ENCODE measurements at places on chromosomes 11 and 22. TPM values are rescaled to one million over a fixed set of nuclear protein-coding genes. Genes with fewer than 3 reads are reported as not detected.

DNA sequence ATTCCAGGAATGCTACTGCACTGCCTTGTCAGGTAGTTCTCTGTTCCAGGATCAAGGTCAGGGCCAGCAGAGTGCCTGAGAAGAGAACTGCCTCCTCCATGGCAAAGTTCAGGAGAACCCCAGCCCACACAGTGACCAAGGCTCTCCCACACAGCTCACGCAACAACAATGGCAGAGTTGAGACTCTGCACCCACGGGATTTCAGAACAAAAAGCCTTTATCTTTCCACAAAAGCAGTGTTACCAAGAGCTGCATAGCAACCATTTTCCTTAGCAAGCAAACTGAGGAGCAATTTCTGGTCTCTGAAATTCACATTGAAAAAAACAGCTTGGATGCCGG, 11.1 kb downstream of the PLAAT3 start:
- no peak for DNase-seq

DNA sequence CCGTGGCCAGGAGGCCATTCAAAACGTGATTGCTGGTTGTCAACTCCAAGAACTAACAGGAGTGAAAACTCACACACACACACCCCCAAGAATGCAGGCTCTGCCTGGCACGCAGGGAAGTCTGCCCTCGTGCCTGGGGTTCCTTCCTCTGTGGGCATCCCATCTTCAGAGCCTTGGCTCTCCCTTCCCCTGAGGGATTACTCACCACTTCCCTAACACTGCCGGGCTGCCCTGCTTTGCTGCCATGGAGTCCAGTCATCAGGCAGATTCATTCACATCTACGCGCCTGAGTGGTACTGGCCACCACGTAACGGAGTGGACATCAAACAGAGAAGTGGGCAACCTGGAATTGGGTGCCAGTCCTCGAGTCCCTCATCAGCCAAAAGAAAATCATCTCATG, 120.7 kb upstream of the TMEM45B start:
- DNase-seq, result no peak

DNA sequence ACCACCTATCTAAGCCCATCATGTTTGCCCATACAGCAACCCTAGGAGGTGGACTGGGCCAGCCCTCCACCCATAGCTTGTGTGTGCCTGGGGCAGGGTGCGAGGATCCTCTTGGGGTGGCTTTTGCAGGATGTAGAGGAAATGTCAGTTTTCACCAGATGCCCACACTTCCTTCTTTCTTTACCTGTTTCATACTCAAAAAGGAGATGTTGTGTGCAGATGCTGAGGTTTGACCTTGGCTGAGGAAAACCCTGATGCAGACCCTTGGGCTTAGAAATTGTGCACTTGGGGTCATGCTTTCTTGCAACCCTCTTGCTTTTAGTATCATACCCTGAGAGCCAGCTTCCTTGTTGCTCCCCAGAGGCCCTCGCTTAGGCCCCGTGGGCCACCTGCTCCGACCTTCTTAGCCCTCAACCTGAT, 2.2 kb downstream of the HTR3A start:
- no peak for DNase-seq

DNA sequence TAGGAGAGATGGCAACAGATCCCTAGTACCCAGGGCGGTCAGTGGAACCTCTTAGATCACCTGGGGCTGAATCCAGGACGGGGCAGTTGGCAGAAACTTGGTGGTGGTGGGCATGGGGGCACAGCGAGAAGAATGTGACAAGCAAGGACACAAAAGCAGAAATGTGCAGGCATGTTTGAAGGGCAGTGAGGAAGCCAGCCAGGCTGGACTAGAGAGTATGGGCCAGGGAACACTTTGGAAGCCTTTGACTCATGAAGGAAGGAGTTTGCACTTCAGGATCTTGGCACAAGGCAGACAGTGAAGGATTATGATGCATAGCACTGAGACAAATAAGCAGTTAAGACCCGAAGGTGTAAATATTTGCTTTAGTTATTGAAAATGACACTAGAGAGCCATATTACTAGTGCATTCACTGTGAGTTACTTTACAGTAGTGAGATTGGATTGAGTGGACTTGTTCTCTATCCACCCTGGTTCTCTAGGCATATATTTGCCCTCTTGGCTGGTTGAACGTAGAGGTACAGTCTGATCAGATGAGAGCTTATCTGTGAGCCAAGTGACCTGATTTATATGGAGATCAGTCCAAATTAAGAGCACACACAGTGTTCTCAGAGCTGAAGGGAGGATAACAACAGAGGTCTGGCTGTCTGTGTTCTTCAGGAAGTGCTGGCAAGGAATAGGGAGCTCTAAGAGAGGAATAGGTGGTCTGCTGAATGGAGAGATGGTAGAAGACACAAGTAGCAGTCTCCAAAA, 210.4 kb downstream of the SNX19 start:
- DNase-seq, result no peak

The PDE2A gene
- under 0.01 TPM for total RNA-seq

The CASP1 gene
- total RNA-seq, result 31.1 TPM

The MOGAT2 gene
- total RNA-seq, result not detected

The AIFM3 gene
- 0.43 TPM for total RNA-seq
